A673 (cell line): ENCODE measurements at places on chromosomes 16 and 17.

DNA sequence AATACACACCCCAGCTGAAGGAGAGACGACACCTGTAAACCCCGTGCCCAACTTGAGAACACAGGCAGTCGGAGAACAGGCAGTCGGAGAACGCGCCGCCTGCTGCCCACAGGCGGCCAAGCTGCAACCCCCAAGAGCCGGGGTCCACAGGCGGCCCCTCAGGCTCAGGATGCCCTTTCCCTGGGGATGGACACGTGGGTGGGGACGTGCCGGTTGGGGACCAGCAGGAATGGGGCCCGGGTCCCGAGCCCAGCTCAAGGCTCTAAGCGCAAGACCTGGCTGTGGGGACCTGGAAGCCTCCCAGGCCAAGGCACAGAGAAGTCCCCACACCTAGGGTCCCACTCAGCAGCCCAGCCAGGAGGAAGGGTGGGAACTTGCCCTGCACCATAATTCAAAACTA lies 79.5 kb upstream of the GNG13 start:
- no peak for DNase-seq

DNA sequence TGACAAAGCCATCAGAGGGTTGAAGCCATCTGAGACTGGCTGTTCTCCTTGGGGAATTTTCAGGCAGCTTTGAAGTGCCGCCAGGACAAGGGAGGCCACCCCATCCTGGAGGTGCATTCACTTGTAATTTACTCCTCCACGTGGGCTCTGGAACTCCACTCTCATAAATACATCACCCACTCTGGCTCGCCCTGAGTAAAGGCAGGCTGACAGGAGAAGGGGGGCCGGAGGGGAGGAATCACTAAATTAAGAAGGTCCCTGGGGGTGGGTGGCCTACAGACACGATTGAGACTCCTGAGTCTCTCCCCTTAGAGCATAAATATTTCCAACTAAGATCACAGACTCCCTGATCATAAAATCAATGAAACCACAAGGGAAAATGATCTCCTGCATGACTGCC lies 56.3 kb upstream of the HNF1B start:
- no peak for DNase-seq

GRCh38 chr17:7523033-7523432 lies 25.8 kb upstream of the TNFSF12 start:
- peak; percentile 68 for DNase-seq

GRCh38 chr16:63684149-63685101 lies 1437.4 kb downstream of the CDH11 start:
- no peak for DNase-seq

- no peak for DNase-seq
Observed at GRCh38 chr17:76747716-76748363, 9.9 kb downstream of the MFSD11 start.

DNA sequence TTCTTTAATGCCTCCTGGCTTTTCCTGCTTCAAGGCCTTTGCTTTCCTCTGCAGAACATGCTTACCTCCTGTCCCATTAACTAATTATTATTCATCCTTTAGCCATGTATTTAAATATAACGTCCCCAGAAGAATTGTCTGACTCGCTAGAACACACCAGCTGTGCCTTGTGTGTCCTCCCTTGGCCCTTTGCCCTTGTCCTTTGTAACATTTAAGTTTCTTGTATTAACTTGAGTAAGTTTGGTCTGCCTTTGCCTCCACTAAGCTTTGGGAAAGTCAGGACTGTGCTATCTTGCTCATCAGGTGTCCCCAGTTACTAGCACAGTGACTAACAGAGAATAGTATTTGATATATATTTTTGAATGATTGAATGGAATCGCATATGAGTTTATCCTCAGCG lies 29.6 kb upstream of the ABCA9 start:
- no peak for DNase-seq
